Astrocyte of the spinal cord (primary cell): ENCODE measurements at places on chromosomes 4 and X.

GRCh38 chr4:2871911-2872310, 28.3 kb downstream of the ADD1 start:
- no peak for DNase-seq

DNA sequence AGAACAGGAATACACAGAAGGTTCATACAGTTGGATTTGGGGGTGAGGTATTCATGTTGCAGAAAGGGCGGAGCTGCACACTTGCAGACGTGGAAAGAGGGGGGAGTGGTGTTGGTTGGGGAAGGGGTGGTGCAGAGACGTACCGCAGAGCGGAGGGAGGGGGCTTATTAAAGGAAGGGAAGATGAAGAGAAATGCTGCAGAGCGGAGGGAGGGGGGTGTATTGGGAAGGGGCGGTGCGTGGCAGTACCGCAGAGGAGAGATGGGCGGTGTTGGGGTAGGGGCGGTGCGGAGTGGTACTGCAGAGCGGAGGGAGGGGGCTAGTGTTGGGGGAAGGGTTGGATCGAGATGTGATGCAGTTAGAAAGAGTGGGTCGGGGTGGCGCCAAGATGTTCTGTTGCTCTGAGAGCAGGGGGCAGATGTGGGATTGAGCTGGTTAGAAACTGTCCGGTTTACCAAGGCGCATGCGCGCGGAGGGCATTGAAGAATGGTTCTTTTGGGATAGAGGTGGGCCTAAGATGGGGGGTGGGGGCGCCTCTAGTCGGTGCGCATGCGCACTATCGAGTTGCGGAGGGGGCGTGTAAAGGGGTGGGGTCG, 900 bp downstream of the TRO start:
- DNase-seq = peak; percentile 75

- no peak for DNase-seq
Measured at GRCh38 chr4:7045961-7046921, 3.1 kb downstream of the TADA2B start.

GRCh38 chr4:88230461-88230891, 53.9 kb downstream of the PPM1K start:
- DNase-seq = no peak

DNA sequence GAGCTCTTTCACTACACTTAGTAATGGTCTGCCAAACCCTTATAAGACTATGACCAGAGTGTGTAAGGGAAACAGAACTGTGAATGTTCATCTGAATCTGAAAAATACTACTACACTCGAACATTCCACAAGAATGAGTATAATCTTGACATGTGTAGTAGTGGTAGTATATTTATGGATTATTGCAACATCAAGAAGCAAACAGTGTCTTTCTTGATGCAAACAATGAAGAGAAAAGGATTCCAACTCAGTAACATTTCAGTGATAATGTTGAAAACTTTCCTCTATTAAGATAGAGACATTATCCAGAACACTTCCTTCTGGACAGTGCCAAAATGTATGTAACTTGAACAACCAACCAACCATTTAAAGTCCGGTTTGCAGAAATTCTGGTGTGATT, 394.7 kb upstream of the CPEB2 start:
- peak; percentile 47 for DNase-seq

GRCh38 chrX:37829721-37830120, 17.6 kb downstream of the DYNLT3 start:
- no peak for DNase-seq

DNA sequence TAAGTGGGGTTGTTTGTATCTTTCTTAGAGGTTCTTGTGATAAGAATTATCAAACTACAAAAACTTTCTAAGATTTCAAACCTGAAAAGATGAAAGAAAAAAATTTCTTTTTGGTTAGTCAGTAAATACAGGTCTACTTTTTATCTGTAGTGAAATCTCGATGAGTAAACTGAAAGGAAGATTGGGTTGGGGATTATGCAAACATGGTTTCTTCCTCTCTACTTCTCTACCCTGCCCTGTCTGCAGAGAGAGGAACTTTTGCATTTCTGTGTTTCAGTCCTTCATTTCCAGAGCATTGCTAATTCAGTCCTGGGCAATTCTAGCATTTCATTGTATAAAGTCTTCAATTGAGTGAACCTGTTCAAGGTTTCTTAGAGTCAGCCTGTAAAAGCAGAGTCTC, 51.6 kb upstream of the IL2 start:
- DNase-seq = no peak

DNA sequence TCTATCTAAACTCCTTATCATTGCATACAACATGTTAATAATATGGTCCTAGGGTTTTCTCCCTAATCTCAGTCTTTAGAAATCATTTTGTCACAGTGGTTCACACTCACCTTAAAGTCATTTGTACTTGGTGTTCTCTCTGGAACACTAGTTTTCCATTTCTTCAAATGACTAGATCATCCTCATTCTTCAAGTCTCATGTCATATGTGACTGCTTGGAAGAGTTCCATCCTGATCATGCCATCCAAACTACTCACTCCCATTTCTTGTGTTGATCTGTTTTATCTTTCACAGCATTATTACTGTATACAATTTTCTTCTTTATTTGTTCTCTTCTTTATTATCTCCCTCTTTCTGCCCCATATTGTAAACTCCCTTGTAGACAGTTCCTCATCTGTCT, 66.5 kb downstream of the HTR2C start:
- no peak for DNase-seq

GRCh38 chrX:133681897-133682296, 266.6 kb upstream of the GPC4 start:
- DNase-seq = no peak

DNA sequence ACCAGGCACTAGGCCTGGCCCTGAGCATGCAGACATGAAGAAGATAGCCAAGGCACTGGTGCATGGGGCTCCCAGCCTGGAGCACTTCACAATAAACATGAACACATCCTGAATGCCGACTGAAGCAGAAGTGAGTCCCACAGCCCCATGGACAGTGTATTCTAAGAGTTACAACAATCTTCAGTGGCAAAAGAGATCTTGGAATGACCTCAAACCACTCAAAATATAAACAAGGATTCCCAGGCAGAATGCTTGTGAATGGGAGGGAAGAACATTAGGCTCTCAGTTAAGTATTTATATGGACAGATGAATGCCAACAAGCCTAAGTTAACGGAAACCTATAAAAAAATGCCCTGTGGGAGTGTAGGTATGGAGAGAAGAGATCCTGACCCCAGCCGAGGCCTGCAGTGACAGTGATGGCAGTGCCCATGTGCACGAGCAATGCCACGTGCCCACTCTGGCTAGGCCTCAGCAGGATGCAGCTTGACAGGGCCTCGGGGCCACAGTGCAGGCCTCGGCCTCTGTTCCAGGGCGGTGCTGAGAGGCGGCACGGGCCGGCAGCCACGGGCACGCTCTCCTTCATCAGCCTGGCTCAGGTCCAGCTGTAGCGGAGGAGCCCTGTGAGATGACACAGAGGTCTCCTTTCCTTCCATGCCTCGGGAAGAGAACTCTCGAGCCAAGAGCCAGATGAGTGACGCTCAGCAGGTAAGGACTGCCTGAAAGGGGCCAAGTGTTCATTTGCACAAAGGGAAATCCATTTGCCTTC, 49.2 kb downstream of the IRF2 start:
- no peak for DNase-seq

- no peak for DNase-seq
Measured at GRCh38 chr4:150164956-150165629, 86.8 kb downstream of the DCLK2 start.

DNA sequence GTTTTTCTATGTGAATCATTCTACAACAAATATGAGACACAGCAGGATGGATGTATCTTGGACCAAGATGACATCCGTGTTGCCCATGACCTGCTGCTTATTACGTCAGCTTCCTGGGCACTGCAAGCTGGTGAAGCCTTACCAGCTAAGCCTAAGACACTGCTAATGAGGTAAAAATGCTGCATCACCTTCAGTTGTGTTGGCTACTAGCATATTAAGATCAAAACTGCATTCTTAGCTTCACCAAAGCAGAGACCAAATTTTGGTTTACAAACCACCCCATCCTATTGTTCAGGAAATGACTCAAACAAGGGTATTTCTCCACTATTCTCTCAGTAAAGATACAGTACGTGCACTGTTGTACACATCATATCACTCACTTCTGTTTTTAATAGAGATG, 50.3 kb downstream of the MAML3 start:
- peak; percentile 80 for DNase-seq
